Suppressor macrophage treated with lipopolysaccharide for 4 hours (primary cell): ENCODE measurements at places on chromosomes 5 and 9.

DNA sequence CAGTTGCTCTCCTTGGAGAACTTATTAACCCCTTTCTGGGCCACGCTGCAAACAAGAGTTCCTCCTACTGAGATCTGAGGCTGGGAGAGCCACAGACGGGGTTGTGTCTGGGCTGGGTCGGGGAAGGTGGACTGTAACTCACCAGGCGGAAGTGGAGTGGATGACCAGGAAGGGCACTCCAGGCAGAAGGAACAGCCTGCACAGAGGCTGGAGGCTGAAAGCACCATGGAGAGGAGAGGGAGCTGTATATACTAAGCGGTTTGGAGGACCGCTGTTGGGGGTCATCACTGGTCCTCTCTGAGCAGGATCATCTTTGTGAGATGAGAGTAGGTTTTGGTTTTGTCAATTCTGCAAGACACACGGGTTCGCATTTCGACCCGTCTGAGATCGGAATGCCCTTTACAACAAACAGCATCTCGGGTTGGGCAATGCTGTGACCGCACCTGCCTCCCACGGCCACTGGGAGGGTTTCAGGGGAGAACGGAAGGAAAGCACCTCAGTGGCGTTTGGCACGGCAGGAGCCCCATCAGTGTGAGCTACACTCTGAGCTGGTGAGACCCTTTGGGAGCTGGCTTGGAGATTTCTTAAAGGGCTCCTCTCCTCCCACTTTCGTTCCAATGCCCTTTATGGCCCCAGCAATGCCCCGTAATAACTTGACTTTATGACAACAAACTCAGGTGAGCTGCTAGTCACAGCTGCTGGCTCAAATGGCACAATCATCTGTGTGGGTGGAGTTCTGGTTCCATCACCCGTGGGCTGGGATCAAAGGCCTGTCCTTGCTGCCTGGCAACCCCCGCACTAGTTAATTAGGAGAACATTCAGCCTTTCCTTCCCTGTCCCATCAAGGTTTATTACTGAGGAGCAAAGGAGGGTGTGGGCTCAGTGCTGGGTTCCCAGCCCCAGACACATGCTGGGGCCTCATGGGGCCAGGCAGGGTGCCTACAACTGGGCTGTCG, 18.7 kb upstream of the NEURL1B start:
- no peak for DNase-seq

GRCh38 chr5:168793841-168794837, 215.0 kb upstream of the PANK3 start:
- DNase-seq = peak; percentile 91

- DNase-seq = no peak
Observed at GRCh38 chr9:132740526-132741309, 70.5 kb downstream of the GTF3C4 start.

DNA sequence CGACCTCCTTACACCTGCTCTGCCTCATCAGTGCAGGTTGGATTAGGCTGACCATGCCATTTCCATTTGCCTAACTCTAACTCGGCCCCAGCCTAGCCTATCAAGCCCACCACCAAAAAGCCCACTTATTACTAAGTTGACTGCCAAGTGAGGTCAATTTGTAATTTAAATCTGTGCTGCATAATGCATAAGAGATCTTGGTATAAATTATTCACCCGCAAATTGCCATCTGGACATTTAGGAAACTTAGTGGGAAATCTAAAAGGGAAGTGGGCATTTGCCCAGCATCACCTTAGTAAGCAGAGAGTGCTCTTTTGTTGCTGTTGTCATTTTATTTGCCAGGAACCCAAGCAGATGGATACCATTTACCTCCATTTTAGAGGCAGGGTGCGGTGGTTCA, 143.0 kb downstream of the SPOCK1 start:
- DNase-seq = no peak

DNA sequence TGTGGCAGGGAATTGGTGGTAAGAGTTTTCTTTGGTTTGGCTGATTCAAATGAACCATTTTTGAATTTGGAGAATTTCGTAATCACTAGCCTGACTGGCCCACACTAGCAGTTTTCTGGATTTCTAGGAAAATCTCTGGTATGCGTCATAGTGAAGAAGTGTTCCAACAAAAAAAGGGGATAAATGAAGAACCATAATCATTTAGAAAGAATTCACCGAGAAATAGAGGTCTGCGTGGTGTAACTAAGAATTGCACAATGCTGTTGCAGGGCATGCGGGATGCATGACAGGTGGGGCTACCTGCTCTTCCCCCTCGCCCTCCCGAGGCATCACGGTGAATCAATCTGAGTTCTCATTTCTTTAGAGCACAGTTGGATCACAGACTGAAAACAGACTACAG, 232.3 kb upstream of the PAPPA start:
- no peak for DNase-seq
